ENCODE measurements at places on chromosomes 4 and X.

GRCh38 chr4:111871802-111872201, 273.5 kb upstream of the FAM241A start:
- DNase-seq: no peak

DNA sequence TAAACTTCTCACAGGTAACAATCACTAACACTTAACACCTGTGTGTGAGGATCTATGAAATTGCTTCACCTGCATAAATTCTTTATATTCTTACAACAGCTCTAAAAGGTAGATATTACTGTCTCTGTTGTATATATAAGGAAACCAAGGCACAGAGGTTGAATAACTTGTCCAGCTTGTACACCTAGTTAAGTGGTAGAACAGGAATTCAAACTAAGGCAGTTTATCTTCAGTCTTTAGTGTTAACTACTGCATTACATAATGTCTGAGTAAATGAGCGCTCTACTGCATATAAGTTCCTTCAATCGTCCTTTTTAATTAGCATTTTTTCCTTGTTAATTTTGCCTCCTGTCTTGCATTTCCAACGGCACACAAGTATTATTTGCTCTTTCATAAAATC, 15.0 kb downstream of the USP9X start:
- DNase-seq: no peak

- no peak for DNase-seq
Measured at GRCh38 chr4:123825596-123826291, 429.1 kb downstream of the SPRY1 start.

DNA sequence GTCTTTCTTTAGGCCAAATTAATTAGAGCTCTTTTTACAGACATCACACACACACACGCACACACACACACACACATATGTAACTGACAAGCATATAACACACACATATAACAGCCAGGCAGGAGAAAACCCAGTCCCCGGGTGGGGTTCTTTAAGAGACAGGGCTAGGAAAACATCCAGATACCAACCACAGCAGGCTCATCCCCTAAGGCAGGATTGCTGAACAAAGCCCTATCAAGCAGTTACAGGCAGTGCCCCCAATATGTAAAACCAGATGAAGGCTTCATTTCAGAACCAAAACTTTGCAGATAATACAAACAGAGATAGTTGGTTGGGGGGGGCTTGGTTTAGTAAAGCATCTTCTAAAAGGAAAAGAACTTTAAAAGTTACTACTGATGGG, 18.0 kb upstream of the FAM47E start:
- no peak for DNase-seq

DNA sequence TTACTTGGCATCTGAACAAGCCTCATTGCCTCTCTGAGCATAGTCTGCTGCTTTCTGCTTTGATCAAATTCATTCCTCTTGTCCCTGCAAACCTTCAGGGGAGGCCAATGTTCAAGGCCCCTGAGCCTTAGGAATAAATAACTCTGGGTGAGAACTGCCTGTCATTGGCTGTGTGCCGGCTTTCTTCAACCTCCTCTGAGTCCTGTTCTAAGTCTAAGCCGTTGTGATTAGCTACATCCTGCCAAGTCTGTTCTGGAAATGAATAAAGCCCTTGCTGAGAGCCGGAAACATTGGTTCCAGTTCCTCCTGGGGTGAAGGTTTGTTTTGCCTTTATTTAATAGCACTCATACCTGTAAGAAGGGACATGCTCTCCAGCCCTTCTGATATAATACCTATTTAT, 13.8 kb downstream of the RNF4 start:
- no peak for DNase-seq

DNA sequence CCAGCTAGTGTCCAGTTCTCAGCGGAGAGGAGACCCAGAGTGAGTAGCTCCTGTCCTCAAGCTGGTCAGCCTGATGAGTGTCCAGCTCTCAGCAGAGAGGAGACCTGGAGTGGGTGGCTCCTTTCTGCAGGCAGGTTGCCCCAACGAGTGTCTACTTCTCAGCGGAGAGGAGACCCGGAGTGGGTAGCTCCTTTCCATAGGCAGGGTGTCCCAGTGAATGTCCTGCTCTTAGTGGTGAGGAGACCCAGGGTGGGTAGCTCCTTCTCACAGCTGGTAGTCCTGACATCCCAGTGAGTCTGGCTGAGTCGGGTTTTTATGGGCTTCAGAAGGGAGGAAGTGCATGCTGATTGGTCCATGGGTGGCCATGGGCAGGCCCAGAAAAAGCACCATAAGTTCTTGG, 55.7 kb upstream of the NUDT6 start:
- DNase-seq: no peak

- DNase-seq: no peak
Measured at GRCh38 chr4:167934216-167934615, 158.1 kb upstream of the ANXA10 start.

DNA sequence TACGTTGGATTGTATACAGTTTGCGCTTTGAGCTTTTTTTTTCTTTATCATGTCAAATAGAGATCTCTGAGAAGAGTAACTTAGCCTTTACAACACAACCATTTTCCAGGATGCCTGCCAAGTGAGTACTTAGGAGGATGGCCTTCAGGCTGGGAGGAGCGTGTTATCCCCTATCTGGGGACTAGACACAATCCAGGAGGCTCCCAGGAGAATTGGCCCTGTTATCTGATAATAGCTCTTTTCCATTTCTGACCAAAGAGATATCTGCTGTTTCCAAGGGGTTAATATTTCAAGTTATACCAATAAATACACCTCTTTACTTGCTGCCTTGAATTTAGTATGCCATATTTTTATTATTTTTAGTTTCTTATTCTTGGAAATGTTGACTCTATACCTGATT, 169.5 kb upstream of the SMARCAD1 start:
- no peak for DNase-seq

- no peak for DNase-seq
Measured at GRCh38 chr4:86220121-86220520, 139.7 kb downstream of the MAPK10 start.

DNA sequence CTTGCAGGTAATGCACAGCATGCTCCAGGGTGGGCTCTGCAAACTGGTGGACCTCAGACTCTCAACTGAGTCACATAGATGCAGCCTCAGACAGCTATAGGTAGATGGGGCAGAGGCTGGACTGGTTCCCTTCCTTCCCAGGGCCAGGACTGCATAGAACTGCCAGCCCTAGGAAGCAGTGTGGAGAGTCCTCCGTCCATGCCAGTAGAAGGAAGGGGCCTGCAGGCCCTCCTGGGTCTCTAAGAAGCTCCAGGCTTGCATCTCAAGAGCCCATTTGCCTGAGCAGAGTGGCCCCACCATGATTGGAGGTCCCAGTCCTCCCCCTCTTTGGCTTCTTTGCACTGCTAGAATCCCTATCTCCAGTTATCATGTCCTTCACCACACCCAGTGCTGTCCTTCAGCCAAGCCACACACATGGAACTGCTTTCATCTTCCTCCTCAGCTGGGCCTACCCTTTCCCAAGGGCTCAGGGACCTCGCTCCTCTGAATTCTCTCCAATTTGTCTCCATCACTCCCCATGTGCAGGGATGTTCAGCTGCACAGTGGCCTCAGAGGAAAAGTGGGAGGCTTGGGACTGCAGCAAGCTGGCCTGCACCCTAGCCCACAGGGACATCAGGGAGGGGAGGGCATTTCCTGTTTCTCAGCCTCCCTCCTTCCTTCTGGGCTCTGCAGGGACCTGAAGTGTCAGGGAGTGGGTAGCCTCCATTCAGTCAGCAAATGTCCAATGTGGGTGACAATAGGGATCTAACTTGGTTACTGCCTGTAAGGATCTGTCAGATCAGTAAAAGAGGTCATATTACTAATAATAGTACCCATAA, 146.0 kb downstream of the PJA1 start:
- DNase-seq: no peak

DNA sequence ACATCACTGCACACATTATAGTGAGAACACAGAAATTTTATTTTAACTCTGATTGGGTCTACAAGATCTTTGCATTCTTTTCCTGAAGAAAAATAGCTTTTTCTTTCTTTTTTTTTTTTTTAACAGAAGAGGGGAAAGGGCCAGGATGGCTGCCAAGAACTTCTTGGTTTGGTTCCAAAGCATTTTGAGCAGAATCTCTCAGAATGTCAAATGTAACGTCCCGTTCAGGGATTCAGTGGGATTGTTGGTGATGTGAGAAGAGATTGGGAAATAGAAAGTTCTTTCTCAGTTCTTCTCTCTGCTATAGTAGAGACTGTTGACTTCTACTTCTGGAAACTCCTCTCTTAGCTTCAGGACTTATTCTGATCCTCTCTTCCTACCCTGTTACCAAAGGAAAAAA, 70.9 kb upstream of the CBR4 start:
- DNase-seq: no peak
